ENCODE measurements at places on chromosomes 3 and 15.

GRCh38 chr15:54810496-54810895, 386.2 kb downstream of the RSL24D1 start:
- DNase-seq, result no peak

DNA sequence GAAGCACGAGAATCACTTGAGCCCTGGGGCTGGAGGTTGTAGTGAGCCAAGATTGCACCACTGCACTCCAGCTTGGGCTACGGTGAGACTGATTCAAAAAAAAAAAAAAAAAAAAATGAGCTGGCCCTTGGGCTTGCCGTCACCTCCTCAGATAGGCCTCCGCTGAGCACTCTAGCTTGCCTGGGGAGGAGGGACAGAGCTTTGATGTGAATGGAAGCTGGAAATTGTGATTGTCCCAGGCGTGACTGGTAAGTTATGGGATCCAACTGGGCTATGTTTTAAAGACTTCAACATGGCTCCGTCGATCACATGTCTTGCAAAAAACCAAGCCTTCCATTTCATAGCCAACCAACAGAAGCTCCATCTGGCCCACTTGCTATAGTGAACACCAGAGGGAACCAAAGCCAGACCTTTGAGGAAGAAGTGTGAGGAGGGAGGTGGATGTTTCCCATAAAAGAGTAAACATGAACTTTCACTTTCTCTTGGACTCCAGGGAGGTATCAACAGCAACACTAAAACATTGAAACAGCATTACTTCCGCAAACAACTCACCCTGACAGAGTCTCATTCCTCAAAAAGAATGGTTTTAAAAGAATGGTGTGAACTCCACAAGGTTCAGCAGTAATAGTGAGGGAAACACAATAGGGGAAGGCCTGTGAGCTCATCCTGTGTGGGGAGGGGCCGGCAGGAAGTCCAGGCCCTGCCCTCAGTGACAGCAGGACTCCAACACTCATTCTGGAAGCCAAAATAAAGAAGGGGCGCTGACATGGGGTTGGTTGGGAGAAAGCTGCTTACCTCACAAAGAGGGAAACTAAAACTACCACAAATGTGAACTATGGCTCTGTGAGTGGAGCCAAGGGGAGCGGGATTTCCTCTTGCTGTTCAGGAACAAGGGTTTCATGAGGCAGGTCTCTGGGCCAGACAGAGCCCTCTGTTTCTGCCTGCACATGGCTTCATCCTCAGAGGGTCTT, 59.2 kb upstream of the IL12A start:
- DNase-seq, result peak; percentile 56

GRCh38 chr3:162142511-162142910, 645.9 kb downstream of the OTOL1 start:
- DNase-seq, result no peak

- DNase-seq, result no peak
Observed at GRCh38 chr3:67648701-67649100, 5.7 kb downstream of the SUCLG2 start.

- DNase-seq, result no peak
Observed at GRCh38 chr3:15796331-15796730, 1.4 kb downstream of the ANKRD28 start.

- DNase-seq, result no peak
Observed at GRCh38 chr3:127307112-127307835, 19.4 kb upstream of the PRR20G start.

DNA sequence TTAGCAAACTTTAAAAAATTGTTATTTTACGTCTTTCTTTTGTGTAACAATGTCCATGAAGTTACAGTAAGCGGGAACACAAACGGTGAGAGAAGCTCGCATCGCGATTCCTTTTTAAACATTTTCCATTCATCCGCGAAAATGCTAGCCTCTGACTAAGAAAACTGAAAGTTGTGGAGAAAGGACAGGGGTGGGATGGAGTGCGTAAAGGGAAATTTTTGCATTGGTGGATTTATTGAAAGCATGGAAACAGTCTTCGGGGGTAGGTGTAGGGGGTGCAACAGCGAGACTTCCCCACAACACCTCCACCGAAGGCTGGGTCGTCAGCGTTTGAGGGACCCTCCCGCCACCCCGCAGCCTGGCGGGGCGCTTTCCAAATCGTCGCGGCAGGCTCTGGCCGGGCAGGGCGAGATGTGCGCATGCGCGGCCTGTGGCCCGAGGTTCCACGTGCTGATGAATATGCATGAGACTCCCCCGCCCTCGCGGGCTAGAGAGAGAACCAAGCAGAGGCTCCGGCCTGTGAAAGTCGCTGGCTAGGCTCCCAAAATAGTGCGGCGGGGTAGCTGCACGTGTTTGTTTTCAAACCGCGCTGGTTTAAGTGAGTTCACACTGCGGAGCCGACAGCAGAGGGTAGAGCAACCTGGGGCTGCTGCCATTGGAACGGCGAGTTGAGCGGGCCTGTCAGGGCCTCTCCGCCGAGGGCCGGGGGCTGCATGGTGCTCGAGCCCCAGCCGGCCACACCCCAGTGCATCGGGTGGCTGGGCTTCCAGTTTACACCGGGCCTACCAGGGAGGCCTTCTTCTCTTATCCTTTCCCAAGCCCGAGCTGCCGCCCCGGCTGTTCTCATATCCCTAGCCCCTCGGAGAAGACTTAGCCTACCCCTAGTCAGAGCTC, 9.9 kb downstream of the ZIC1 start:
- no peak for DNase-seq

DNA sequence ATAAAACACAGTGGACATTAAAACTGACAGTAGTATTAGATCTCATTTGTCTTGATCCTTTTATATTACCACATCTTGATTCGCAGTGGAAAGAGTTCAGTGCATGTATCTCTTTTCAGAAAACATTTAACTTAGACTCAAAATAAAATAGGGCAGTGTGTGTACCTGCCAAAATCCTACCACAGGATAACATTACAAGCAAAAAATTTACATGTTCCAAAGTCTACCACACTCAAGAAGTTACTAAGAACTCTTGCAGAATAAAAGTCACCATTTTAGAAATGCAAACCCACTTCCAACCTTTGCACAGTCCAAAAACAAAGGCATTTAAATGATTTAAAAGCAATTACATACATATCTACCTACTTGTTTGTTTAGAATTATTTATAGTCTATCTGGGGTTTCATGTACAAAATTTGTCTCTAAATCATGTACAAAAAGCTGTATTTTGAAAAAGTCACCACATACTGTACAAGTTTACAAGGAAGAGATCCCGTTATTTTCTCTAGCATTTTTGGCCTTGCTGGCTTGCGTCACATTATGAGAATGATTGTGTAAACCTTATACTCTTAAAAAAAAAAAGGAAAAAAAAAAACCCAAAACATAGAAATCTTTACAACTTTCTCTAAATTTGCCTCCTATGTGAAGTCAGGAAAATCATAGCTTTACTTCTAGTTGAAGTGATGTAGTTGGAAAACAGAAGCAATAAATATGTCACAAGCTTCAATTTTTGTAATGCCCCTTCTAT, 153.8 kb downstream of the ADAM10 start:
- DNase-seq, result no peak

GRCh38 chr3:43073836-43074220, 32.1 kb downstream of the POMGNT2 start:
- DNase-seq, result no peak

DNA sequence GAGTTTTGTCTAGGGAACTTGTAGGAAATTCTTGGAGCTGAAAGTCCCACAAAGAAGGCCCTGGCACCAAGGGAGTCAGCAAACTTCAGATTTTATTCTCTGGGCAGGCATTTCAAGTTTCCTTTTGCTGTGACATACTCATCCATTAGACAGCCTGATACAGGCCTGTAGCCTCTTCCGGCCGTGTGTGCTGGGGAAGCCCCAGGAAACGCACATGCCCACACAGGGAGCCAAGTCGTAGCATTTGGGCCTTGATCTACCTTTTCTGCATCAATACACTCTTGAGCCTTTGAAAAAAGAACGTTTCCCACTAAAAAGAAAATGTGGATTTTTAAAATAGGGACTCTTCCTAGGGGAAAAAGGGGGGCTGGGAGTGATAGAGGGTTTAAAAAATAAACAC, 15.0 kb downstream of the TIGIT start:
- DNase-seq, result peak; percentile 62

GRCh38 chr15:75061272-75061671, 37.9 kb downstream of the PPCDC start:
- no peak for DNase-seq

- no peak for DNase-seq
Observed at GRCh38 chr15:36726224-36726623, 146.8 kb downstream of the CDIN1 start.

DNA sequence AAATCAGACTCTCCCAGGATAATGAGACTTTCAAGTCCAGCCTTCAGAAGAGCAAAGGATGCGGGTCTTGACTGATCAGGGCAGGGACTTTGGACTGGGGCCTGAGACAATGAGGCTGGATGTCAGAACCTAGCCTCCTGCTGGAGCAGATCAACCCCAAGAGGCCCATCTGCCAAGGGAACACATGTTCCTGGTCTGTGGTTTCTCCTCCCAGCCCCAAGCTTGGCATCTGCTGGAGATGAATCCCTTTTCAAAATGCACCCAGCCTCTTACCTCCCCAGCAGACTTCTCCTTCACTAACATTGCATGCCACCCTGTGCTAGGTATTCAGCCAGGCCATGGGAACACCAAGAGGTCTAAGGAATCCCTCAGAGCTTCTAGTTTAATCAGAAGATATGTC, 43.7 kb upstream of the MFGE8 start:
- DNase-seq, result no peak

DNA sequence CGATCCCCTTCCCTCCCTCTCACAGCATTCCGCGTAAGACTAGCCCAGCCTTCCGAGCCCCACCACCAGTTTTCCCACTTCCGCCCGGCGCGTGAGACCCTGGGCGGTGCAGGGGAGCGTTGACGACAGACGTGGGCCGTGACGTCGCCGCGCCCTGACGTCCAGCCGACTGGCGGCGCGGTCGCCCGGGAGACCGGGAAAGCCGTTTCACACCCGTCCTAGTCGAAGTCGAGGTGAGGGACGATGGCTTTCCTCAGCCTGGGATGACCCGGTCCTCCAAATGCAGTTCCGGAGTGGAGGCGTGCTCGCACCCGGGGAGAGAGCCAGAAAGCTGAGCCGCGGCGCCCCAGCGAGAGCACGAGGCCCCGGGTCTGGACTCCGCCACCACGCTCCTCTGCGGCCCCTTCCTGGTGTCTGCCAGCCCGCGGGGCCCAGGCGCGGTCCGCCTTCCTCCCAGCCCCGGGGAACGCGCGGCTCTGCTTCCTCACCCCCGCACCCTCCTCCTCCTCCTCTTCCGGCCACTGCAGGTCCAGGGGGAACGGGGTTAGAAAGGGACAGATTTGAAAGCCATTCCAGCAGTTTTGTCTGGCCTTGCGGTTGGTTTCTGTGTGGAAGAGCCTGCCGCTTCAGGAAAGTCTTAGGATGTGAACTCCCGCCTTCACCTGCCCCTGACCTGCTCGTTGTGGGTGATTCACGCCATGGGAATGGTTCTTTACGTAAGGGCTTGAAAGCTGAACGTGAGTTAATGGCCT, at the start of gene LEKR1:
Gene LEKR1 (plus strand): TSS at position 210 of the 752 bp plus-strand sequence. CDS start 2,977 bp downstream, outside the sequence.
- DNase-seq, result peak; percentile 67

DNA sequence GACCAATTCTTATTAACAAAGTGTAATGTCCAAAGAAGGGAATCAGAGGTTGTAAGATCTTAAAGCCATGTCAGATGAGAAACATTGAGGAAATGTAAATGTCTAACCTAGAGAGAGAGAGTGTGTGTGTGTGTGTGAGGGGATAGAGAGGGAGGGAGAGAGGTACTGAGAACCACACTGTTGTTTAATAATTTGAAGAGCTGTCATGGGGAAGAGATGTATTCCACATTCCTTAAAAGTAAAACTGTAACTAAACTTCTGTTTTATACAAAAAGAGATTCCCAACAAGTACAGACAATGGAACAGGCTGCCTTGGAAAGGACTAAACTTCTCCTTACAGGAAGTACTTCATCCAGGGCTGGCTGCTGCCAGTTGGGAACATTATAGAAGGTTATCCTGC, 68.9 kb upstream of the BOC start:
- no peak for DNase-seq

DNA sequence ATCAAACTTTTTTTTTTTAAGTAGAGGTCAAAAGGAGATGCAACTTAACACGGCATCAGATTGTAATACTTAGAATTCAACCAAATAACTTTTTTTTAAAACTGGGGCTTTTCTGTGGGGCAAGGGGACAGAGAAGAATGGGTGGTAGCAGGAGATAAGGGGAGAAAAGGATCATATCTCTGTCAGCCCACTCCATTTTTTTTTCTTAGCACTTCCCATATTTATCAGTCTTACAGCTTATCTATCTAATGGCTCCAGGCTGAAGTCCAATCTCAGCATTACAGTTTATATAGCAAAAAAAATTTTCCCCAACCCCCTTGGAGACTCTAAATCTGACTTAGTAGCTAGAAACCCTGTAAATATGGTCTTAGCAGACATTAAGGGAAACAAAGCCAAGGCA, 69.3 kb downstream of the PIK3R4 start:
- no peak for DNase-seq

GRCh38 chr3:13504161-13504831, 24.2 kb downstream of the HDAC11 start:
- no peak for DNase-seq

DNA sequence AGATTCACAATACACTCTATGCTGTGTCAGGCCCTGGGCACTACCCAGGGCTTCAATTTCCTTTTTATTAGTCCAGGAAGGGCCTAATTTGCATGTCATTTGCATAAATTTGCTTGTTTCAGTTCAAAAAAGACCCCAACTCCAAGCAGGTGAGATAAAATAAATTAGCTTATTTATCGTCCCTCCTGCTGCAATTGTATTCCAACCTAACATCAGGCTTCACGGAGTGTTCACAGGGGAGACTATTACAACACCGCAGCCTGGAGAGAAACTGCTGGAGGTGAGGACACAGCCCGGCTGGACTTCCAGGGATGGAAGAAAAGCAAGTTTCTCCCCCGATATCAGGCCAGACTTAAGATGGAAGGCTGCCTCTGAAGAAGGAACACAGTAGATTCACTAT, 62.8 kb downstream of the MEGF11 start:
- no peak for DNase-seq

DNA sequence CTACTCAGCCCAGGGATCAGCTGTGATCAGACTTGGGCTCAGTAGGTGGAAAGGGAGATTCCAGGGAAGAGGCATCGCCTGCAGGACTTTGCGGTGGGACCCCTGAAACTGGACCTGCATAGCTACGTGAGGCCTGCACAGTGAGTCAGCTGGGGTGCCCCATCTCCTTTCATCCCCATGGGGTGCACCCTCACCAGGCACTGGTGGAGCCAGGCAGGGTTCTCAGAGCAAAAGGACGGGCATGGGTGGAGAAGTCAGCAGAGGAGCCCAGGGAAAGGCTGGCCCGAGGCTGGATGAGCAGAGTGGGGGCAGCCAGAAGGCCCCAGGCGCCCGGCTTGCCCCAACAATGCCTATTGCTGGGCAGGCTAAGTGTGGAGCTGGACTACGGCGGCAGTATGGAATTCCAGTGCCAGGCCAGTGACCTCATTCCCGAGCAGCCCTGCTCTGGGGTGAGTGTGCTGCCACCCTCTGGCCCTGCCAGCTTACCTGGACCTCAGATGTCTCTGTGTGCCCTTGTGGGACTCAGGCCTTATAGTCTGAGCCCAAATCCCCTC, 19.7 kb downstream of the ACAA1 start:
- DNase-seq, result no peak

- DNase-seq, result peak; percentile 41
Observed at GRCh38 chr15:70535071-70535954, 228.0 kb downstream of the UACA start.

GRCh38 chr3:131217296-131217741, 164.3 kb upstream of the NUDT16 start:
- no peak for DNase-seq
